ENCODE measurements at places on chromosomes 13 and 19.

- H3K27me3 ChIP-seq, result no peaks in the 10 kb centered on the region
- H3K4me1 ChIP-seq, result peaks cover 31% of the 10 kb centered on the region
- H3K4me3 ChIP-seq, result peak overlapping the region; percentile 78
- H3K27ac ChIP-seq, result peak overlapping the region; percentile 97
- DNase-seq, result peak; percentile 89
These were observed 1.0 kb downstream of the GPR108 start for GRCh38 chr19:6736169-6736916.

DNA sequence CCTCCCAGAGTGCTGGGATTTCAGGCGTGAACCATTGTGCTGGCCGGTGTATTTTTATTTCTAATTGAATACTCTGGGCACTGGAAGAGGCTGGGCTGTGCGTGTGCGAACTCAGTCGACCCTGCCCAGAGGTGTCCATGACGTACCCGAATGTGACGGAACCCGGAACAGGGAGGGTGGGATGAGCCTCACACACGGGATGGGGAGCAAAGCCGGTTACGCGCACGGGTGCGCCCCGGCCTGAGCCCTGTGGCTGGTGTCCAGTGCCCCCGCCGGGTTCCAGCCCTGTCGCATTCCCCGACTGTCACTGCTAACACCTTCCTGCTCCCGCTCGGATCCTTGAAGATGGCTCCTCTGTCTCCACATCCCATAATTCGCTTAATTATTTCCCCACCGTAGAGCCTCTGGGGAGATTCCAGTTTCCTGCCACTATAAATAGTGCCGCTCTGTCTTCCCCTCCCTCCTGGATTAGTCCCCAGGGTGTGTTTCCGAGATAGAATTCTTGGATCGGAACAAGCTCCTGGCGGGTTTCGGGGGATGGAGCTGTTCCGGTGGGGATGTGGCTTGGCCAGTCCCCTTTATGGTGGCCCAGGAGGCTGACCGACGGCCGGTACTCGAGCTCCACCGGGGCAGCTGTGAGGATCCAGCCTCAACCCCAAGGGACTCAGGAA is 22.0 kb downstream of the SBNO2 start:
- peaks cover 62% of the 10 kb centered on the region for H3K36me3 ChIP-seq
- peak overlapping the region; percentile 66 for H3K27ac ChIP-seq
- DNase-seq, result no peak
- peak overlapping the region; percentile 3 for H3K4me3 ChIP-seq

GRCh38 chr19:17718550-17718946 is 732 bp upstream of the MAP1S start:
- H3K27ac ChIP-seq, result no peak overlapping the region
- no peaks in the 10 kb centered on the region for H3K4me1 ChIP-seq
- no peak for DNase-seq
- peak overlapping the region; percentile 71 for H3K4me3 ChIP-seq
- no peaks in the 10 kb centered on the region for H3K36me3 ChIP-seq

GRCh38 chr19:1000591-1001537 is 645 bp downstream of the GRIN3B start:
- no peak for DNase-seq
- no peaks in the 10 kb centered on the region for H3K36me3 ChIP-seq
- H3K27me3 ChIP-seq, result peaks cover 82% of the 10 kb centered on the region

GRCh38 chr19:44738136-44738535 is 10.4 kb upstream of the BCL3 start:
- no peaks in the 10 kb centered on the region for H3K27me3 ChIP-seq
- no peak overlapping the region for H3K4me3 ChIP-seq
- H3K4me1 ChIP-seq, result no peaks in the 10 kb centered on the region

DNA sequence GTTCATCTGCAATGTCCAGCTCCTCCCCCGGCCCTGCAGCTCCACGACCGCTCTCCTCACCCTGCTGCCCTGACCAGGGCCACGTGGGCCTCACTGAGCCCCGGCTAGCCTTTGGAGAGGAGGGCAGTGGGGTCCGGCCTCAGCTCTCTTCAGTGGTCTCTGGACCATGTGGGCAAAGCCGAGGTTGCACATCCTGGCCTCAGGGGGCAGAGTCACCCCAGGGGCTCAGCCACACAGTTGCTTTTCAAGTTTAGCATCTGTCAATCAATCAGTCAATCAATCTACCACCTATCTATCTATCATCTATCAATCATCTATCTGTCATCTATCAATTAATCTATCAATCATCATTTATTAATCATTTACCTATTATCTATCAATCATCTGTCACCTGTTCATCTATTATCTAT is 3.0 kb upstream of the DIRAS1 start:
- no peak for DNase-seq
- H3K4me3 ChIP-seq, result no peak overlapping the region
- peaks cover 7% of the 10 kb centered on the region for H3K4me1 ChIP-seq
